ENCODE measurements at places on chromosomes 7 and 10.

DNA sequence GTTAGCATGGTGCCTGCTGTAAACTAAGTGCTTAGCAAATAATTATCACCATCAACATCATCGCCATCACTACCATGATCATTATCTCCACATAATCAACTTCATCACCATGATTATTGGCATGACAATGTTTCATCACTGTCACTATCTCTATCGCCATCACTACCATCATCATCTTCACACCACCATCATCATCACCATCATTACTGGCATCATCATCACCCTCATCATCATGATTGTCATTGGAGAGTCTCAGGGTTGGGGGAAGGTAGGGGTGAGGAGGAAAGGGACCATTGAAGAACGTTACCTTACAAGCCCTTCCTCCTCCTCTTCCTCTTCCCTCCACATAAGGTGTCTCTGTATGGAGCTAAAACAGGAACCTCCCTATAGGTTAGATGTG is 54.9 kb upstream of the GPR26 start:
- no peak for DNase-seq

DNA sequence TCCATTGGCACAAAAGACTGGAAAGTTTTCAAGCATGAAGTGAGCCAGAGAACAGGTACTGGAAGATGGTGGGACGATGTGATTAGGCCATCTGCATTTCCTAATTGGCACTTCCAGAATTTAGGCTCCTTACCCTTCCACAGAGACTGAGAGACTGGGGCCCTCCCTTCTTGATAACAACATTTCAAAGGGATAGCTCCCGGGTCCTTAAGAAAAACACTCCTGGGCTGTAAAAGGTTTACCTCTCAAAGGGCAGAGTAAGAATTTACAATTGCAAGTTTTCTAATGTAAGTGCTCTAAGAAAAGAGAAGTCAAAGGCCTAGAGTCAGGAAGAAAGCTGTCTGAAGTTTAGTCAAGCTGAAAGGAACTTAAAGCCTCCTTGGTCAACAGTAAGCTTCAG is 559.5 kb upstream of the C7orf33 start:
- DNase-seq: no peak

GRCh38 chr10:23917251-23917840 is 291.6 kb upstream of the KIAA1217 start:
- DNase-seq: no peak

GRCh38 chr10:84908491-84908890 is 580.1 kb downstream of the CCSER2 start:
- no peak for DNase-seq

DNA sequence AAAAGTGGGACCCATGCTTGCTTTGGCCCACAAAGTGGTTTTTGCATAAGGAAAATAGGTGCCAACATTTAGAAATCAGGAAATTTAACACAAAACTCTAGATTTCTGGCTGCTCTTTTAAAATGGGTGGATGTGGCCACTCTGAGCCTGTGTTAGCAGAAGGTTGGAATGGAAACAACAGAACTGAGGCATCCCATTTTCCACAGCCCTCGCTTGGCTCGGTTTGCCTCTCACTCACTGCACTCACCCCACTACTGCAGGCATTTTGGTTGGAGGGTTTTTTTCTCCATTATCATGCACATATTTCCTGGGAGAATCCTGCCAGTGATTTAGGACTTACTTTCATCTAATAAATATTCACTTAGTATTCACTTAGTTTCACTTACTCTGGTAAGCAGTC is 178.9 kb downstream of the BICC1 start:
- no peak for DNase-seq

GRCh38 chr10:102757323-102757722 is 13.6 kb downstream of the WBP1L start:
- no peak for DNase-seq

GRCh38 chr10:129233351-129234148 is 233.5 kb upstream of the MGMT start:
- DNase-seq: no peak

GRCh38 chr10:97319671-97320479 is 804 bp downstream of the FRAT1 start:
- peak; percentile 67 for DNase-seq

- DNase-seq: no peak
Measured at GRCh38 chr7:123367031-123367430, 167.3 kb upstream of the SLC13A1 start.

DNA sequence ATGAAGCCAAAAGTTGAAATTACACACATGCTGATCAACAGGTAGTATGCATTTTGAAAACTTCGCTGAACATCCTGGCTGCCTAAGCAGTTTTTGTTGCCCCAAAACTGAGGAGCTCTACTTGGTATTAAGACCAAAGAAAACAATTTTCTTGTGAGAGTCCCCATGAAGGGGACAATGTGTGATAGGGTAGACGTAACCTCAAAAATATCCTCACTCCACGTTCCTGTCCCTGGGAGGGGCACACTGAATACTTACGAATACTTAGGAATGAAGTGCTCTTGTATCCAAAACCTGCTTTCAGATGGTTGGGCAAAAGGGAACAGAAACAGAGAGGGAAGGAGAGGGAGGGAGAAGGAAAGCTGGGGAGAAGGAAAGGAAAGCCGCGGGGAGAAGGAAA is 24.7 kb downstream of the CCDC6 start:
- DNase-seq: no peak

GRCh38 chr10:122510326-122510725 is 49.0 kb downstream of the HTRA1 start:
- no peak for DNase-seq

DNA sequence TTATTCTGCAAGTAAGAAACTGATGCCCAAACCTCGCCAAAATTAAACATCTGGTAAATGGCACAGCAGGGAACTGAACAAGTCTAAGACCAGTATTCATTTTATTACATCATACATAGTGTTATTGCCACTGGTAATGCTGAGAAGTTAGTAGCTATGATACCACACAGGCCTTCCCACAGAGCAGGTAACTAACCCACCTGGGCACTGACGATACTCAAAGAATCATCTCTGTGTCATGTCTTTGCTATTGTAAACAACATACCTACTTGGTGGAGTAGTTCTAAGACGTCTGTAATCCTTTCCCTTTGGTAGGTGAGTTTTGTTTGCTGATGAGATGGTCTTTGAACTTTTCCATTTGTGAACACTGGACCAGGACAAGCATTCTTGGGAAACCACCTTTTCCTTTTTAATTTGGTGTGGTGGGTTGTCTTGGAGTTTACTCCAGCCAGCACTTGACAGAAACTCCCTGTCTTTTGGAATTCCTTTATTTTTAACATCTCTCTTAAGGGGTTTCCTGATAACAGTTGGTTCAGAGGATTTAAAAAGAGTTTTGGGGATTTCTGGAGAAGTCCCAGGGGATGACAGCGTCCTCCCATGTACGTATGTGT is 40.9 kb downstream of the PDSS1 start:
- DNase-seq: no peak

- no peak for DNase-seq
Measured at GRCh38 chr10:49365275-49365674, 30.6 kb downstream of the DRGX start.

DNA sequence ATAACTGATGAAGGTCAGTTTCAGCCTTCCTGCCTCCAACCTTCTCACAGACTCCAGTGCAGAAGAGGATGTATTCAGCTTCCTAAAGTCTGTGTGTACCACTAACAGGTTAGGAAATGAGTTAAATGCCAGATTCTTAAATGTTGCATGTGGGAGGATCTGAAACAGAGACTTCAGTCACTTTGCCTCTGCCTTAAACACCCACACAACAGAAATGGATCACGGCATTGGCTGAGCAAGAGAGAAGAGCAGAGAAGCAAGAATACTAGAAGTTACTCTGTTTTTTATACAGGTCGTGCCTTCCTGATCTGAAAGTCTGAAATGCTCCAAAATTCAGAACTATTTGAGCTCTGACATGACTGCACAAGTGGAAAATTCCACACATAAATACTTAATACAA is 98.9 kb upstream of the ARHGAP21 start:
- DNase-seq: no peak

DNA sequence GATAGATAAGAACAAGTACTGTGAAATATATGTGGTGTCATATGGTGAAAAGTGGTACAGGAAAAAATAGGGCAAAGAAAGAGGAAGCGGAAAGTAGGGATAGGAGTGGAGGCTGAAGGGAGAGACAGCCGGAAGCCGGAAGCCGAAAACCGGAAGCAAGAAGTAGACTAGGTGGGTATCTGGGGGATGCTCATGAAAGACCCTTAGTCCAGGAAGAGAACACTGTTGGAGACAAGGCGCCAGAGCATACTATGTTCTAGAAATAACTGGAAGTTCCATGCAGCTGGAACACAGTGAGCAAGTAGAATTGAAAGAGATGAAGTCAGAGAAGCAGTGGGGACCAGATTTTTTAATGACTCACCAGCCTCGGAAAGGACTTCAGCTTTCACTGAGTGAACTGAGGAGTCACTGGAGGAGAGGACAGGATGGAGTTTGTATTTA is 22.5 kb downstream of the ST8SIA6 start:
- DNase-seq: no peak

GRCh38 chr10:97515271-97515978 is 16.7 kb downstream of the UBTD1 start:
- no peak for DNase-seq

- no peak for DNase-seq
Measured at GRCh38 chr10:43035800-43036199, 41.1 kb upstream of the RET start.

GRCh38 chr10:1284076-1284475 is 227.9 kb downstream of the WDR37 start:
- DNase-seq: no peak

- no peak for DNase-seq
Measured at GRCh38 chr7:39624442-39624807, 1.1 kb downstream of the RALA start.

DNA sequence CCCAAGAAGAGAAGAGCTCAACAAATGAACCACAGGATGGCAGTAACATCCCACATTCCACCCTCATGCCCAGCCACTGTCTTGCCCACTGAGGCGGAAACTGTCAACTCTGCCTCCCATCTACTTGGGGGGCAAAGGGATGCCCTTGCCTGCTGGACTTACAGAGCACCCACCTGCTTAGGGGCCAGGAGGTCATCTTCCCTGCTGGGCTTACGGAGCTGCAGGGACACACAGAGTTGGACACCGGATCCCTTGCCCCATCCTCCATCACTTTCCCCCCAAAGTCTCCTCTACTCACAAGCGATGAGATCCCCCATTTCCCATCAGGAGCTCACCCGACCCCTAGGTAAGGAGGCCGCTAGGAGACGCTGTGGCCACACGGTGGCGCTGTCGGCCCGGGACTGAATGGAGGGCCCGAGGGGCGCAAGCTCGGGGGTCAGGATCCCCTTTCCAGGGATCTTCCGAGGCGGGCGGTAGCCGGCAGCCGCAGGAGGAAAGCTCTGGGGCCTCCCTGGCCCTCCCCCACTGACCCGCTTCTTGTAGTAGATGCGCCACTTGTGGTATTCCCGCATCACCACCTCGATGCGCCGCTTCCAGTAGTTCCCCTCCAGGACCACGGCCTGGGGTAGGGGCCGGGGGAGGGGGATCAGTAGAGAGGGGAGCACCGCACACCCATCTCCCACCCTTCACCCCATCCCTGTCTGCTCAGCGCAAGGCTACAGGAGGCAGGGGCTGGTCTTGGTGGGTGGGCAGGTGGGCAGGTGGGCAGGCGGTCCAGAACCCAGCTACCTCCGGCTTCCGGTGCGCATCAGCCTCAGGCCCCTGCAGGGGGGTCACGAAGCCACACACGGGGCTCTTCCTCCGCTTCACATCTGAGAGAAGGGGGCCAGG is 17.3 kb downstream of the MLXIPL start:
- DNase-seq: peak; percentile 16

Measured in globus pallidus (tissue), 1 donor.